ENCODE measurements at places on chromosomes 12 and 14.

DNA sequence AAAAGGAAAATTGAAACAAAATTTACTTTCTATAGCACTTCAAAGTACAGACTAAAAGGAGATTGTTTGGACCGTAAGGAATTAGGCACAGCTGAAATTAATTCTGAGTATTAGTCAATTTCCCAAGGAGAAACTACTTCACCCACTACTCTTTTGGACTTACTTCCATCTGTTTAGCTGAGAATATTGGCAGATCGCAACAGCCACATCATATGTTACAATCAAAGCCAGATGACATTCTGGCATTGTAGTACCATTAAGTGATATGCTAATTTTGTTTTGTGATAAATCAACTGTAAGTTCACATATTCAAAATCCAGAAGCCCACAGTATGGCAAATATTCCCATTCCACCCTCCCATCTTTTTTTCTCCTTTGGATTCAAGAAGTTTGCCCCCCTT, 47.1 kb upstream of the ANKS1B start:
- no peak for DNase-seq

GRCh38 chr14:72513965-72514659, 379.8 kb downstream of the DPF3 start:
- DNase-seq = no peak

GRCh38 chr14:58707949-58708348, 70.2 kb downstream of the DACT1 start:
- no peak for DNase-seq

DNA sequence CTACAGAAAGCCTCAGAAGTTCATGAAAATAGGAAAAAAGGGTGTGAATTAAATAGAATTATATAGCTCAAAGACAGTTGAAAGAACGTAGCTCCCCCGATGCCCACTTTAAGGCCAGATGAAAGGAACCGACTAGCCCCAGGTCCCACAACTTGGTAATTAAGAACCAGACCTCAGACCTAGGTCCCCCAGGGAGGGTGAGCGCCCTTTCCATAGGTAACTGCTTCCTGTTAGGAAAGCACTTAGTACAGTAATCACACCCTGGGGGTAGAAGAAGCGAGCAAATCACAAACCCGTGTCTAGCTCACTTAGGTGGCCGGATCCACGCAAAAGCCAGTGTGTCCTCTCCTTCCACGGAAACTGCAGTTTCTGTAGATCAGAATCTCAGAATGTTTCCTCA, 77.1 kb downstream of the PLXNC1 start:
- DNase-seq = no peak

GRCh38 chr12:559906-560455, 100.2 kb downstream of the B4GALNT3 start:
- no peak for DNase-seq

- DNase-seq = peak; percentile 11
These were observed 80.6 kb downstream of the APAF1 start for GRCh38 chr12:98725476-98726247.

GRCh38 chr14:58362798-58363412, 32.8 kb upstream of the TOMM20L start:
- no peak for DNase-seq

GRCh38 chr14:89516173-89516572, 99.1 kb upstream of the FOXN3 start:
- DNase-seq = no peak
